Mesendoderm (in vitro differentiated cells): ENCODE measurements at places on chromosomes 7 and 10.

DNA sequence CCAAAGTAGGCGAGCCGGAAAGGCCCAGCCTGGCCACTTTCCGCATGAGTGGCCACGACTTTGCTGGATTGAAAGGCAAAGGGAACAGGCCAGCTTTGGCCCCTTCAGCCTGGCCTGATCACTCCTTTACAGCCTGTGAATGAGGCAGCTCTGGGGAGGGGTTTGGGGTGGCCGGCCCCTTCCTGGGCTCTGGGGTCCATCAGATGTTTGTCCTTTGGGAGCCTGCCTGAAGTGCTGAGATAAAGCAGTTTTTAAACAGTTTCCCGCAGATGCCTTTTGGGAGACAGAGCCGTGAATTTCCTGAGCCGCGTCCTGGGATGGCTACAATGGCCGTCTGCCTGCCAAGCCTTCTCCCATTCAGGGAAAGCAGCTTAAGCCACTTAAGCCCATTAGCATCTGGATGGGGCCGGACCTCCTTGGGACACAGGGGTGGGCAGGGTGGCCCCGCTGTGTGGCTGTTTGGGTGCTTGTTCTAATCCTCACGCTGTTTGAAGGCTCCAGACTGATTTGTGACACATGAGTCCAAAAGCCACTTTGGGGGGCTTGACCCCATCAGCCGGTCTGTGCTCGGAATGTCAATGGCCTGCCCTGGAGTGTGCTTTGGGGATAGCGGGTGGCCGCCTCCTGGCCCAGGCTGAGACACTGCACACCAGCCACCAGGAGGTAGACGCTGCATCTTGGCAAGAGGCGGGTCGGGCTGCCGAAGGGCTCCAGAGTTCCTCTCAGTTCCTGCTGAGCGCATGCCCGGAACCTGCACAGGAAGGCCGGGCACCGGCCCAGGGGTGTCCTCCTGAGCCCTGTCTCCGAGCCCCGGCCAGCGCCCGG is 38.9 kb downstream of the NKX6-2 start:
- peak; percentile 11 for DNase-seq

- DNase-seq: no peak
Measured at GRCh38 chr10:27536437-27536836, 32.3 kb downstream of the RAB18 start.

- no peak for DNase-seq
Measured at GRCh38 chr10:74165530-74165901, 14.5 kb downstream of the ADK start.

GRCh38 chr7:80335511-80336231 is 176.2 kb downstream of the GNAT3 start:
- DNase-seq: peak; percentile 47

- DNase-seq: no peak
Measured at GRCh38 chr7:141436575-141437075, 114.6 kb upstream of the AGK start.

DNA sequence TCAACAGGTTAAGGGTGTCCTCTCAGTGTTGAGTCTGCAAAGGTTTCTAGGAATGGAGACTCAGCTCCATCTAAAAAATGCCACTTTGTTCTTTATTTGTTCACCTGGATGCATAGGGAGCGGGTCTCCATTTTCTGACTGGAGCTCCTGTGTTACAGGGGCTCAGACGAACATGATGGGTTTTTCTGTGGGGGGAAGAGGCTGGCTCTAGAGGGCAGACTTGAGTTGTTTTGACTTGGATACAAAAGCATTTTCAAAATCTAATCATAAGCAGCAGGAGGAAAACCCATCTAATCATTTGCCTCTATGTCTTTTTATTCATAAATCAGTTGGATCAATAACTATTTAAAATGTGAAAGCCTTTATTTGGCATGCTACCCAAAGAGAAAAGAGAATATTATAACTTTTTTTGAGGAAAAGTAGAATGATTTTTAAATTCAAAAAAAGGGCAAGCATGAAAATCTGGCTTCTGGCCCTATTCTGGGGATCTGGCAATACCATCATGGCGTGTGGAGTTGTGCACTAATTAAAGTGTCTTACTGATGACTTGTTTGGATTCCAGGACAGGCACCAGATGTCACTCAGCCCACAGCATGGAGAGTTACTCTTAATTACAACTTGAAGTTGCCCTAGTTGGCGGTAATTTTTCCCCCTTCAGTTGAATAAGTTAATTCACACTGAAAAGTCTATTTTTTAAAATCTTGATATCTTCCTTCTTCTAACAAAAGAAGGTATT is 594.9 kb downstream of the REEP3 start:
- DNase-seq: peak; percentile 76

- DNase-seq: no peak
Measured at GRCh38 chr7:157394246-157395191, 57.7 kb downstream of the DNAJB6 start.

DNA sequence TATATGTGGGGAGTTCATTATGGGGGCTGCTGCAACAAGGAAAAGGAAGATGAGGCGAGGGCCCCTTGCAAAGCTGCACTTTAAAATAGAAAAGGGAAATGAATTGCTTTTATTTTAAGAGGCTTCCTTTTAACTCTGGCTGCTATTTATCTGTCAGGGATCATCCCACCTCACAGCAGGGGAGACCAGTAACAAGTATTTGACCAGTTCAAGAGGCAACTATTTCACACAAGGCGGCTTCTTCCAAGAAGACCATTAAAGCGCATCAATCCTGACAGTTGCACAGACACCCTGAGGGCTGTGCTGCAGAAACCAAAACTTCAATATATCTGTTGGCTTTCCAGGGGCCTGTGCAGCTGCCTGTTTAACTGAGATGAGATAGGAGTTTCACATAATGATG is 1009.2 kb downstream of the SORCS3 start:
- peak; percentile 77 for DNase-seq

- DNase-seq: no peak
Measured at GRCh38 chr10:2471811-2472210, 595.5 kb upstream of the PFKP start.

- no peak for DNase-seq
Measured at GRCh38 chr7:5445981-5446594, 22.5 kb upstream of the TNRC18 start.

DNA sequence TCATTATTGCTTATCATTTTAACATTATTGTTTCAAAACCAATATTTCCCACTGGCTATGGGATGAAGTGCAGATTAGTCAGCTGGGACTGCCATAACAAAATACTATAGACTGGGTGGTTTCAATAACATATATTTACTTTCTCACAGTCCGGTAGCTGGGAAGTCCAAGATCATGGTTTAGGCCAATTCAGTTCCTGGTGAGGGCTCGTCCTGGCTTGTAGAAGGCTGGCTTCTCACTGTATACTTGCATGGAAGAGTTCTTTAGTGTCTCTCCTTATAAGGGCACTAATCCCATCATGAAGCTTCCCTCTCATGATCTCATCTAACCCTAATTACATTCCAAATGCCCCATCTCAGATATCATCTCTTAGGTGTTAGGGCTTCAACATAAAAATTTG is 101.3 kb downstream of the CHRM2 start:
- peak; percentile 23 for DNase-seq

GRCh38 chr7:149569025-149569725 is 71.6 kb upstream of the ZNF746 start:
- peak; percentile 16 for DNase-seq

DNA sequence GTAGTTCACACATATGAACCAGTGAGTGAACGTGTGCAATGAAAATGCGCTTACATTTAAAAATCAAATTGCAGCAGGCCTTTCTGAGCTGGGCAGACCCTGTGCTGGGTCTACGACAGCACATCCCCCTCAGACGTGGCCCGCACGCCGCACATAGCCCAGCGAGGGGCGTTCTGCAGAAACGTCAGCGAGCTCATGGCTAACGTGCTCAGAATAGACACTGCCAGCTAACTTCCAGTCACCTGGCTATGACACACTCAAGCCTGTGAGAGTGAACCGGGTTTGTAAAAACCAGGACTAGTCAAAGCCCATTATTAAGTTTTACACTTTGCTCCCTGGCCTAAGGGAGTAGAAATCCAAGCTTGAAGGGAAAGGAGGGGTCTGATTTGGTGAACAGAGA is 108.1 kb upstream of the INSIG1 start:
- DNase-seq: no peak

DNA sequence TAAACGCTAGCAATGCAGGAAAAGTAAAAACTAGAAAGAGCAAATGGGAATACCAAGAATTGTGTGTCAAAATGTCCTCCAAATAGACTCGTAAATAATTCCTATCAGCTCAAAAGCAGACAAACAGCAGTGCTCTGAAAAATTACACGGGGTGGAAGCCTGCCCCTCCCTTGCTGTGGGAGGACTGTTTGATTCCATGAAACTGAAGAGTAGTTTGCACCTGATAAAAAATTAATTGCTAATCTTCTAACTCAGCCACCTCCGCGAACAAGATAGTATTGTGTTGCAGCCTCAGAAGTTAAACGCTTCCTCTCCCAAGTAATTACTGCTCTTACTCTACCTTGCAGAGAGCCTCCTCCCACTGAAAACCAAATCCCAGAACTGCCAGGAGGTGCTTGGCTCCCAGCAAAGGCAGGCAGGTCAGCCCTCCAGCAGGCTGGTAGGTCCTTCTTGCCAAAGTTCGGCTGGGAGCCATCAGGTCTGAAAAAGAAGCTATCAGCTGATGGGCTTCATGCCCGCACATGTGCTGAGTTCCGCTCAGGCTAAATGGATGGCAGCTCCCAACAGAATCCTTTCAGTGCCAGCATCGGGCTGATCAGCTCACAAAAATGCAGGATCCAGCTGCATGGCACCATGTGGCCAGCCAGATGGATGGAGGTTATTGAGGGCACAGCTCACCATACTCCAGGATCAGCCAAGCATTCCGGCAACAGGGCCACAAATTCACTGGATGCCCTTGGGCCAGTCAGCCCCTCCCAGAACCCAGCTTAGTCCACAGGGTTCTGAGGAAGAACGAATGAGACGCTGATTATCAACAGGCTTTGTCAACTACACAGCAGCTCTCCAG is 37.1 kb downstream of the MAD1L1 start:
- DNase-seq: no peak

DNA sequence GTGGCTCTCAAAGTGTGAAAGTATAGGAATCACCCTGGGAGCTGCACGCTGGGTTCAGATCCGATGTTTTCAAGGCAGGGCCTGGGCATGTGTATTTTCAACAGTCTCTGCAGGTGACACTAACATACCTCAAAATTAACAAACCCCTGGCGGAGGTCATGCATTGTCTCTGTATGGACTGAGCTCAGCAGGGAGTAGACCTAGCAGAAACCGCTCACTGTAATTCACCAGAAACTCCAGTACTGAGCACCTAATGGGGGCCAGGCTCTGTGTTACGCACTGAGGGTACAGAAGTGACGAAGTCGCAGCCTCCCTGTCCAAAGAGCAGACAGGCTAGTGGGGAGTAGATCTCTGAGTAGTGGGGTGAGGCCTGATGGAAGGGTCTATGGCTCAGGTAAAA is 5.6 kb downstream of the STRA8 start:
- DNase-seq: no peak

DNA sequence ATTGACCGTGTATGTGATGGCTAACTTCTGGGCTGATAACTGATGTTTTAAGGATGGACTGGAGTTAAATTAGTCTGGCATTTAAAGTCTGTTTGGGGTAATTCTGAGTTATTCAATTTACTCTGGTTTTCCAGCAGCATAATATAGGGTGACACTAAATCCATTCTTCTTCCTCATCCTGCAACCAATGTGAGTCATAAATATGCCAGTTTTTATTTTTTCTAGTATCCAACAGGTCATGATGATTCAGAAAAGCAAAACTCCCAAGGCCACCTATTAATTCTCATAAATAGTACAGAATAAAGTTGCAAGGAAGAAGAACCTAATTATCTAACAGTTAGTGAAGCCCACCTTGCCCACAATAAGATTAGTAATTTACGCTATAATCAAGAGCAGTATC is 7.5 kb upstream of the EPHB6 start:
- DNase-seq: no peak

DNA sequence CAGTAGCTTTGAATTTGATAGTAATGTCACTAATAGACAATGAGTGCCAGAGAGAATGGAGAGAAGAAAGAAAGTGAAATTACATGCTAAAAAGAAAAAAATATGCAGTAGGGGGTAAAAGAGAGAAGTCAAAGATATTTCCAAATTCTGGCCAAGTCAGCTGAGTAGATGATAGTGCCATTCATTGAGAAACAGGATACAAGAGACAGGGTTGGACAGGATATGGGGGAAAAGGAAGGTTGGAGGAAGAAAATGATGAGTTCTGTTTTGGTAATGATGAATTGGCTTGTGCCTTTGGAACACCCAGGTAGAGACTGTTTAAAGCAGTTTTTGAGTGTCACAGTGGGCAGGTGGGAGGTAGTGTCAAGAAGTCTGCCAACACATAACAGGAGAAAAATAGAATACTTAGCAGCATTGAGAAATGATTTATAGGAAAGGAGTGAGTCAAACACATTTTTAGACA is 78.3 kb downstream of the LRRC17 start:
- no peak for DNase-seq

DNA sequence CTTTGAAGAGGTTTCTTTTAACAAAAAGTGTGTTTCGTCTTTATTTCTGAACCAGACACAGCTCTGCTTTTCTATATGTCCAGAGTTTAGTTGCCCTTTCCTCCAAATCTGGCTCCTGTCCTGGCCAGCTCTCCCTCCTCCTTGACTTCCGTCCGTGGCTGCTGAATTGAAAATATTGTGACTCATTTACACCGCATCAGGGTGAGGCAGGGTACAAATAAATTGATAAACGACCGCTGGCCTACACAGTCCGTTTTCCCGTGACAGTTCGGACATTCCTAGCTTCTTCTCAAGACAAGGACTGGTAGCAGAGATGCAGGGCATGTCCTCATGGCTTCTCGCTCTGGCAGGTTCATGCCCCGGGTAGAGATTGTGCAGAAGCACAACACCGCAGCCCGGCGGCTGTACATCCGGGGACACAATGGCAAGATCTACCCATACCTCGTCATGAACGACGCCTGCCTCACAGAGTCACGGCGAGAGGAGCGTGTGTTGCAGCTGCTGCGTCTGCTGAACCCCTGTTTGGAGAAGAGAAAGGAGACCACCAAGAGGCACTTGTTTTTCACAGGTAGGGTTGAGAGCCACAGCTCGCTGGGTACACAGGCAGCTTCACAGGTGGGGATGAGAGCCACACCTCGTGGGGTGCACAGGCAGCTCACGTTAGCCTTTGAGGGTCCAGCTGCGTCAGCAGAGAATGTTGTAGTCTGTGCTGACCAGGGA is 126.6 kb downstream of the TRRAP start:
- no peak for DNase-seq

- no peak for DNase-seq
Measured at GRCh38 chr10:25097669-25098411, 77.0 kb upstream of the GPR158 start.

DNA sequence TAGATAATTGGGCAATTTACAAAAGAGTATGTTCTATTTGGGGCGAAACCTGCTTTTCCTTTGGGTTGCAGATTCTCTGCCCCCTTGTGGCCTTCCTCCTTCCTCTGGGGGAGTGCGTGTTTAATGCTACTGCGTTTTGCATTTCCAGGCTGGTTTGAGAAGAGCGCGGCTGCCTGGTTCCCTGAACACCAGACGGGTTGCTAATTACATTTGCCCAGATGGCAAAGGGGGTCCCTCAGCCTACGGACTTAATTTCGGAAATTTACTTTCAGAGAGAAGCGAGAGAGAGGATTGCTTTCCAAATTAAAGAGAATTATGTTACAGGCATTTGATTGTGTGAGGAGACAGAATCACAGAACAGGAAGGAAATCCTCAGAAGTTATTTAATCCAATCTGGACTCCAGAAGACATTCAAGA is 91.9 kb upstream of the JAZF1 start:
- peak; percentile 76 for DNase-seq
